ENCODE measurements at places on chromosomes 7 and 10.

DNA sequence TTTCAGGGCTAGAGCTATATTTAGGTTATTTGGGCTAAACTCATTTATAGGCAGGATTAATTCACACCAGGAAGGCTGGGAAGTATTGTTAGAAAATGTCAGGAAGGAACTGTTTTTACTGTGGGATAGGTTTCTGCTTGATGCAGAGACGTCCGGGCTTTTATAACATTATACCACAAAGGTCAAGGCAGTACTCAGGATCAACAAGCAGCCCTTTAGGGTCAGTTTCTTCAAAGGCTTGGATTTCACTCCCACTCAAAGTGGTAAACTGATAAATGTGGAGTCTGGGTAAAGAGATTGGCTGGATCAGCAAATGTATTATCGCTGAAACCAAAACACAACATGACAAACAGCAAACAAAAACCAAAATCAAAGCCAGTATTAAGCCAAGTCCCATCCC, 127.2 kb downstream of the ARL5B start:
- DNase-seq = no peak

DNA sequence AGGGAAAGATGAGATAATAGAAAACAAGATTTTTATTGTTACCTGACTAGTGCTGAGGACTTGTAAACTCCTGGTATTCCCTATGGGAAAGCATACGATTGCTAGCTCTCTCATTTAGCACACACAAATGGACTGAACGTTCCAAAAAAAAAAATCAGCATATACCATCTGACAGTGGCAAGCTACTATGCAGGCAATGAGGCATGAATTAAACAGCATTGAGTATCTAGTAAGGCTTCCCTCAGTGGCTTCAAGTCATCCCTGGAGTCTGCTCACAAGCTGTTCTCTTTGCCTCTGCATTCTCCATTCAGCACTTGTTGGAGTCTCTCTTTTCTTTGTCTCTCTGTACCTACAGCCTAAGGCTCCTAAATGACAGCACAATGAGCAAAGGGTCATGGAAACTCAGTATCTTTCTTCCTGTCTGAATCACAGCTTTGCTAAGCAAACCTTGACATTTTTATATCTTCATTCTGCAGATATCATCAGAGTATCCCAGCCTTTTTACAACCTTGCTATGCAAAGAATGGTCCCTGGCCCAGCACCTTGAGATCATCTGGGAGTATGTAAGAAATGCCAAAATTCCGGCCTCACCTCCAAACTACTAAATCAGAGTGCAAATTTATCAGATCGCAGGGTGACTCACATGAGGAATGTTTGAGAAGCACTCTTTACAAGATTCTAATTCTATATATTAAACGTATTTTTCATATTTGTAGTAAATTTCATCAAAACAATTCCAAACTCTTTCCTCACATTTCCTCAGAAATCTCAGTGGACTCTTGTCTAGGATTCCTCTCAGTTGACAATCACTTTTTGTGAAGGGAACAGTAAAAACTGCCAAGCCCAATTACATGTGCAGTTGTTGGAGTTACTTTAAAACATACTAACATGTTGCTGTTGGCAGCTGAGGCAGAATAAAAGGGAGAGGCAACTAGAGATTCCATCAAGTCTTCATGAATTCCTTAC, 10.8 kb upstream of the LIPA start:
- DNase-seq = no peak

DNA sequence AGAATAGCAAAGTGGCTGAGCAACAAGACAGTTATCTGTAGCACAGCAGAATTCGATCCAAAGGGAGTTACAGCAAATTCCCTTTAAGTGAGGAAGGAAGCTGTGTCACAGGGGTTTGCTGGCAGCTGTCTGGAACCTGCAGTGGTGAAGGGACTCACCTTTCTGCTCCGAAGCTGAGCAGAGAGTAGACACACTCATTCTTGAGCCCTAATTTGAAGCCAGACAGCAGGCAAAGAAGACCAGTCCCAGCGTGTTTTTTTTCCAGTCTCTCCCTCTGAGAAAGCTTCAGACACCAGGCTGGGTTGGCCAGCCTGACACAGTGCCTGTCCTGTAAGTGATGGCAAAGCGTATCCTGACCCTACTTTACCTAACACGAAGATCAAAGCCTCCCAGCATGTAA, 210.7 kb downstream of the TRIL start:
- no peak for DNase-seq

GRCh38 chr7:135601182-135601581, 43.5 kb downstream of the NUP205 start:
- no peak for DNase-seq

DNA sequence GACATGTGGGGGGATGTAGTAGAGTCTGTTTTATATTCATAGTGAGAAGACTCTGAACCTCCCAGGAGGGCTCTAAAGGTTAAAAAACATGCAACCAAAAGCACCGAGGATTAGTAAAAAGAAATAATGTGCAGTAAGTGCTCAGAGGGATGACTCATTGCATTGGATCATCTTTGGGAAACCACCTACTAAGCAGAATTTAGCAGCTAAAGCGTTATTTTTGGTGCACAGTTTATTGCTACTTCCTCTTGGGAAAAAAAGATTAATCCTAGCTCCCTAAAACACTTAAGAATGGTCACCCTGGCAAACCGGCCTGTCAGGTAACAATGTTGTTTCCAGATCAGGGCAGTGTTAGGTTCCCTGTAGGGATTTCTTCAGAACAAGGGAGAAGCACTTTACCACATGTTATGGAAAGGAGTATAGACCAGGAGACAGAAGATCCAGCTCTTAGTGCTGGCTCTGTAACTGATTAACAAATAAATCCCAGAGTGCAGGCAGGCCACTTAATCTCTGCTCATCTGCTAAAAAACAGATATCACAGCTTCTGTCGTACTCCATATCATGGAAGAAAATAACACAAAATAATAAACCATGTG, 44.8 kb upstream of the FAM133B start:
- no peak for DNase-seq

GRCh38 chr10:132965411-132966057, 23.2 kb upstream of the CFAP46 start:
- no peak for DNase-seq

GRCh38 chr7:142646386-142647140, 102.7 kb upstream of the PRSS1 start:
- DNase-seq = no peak

- DNase-seq = no peak
Measured at GRCh38 chr7:24858108-24858977, 101.1 kb upstream of the GSDME start.
